ENCODE measurements at places on chromosomes 1 and 21.

- no peak for DNase-seq
These were observed at the start of gene KANK4 for GRCh38 chr1:62318756-62319544. KANK4 (minus strand) TSS chr1:62319434; CDS start chr1:62281564, 37,870 bp downstream.

DNA sequence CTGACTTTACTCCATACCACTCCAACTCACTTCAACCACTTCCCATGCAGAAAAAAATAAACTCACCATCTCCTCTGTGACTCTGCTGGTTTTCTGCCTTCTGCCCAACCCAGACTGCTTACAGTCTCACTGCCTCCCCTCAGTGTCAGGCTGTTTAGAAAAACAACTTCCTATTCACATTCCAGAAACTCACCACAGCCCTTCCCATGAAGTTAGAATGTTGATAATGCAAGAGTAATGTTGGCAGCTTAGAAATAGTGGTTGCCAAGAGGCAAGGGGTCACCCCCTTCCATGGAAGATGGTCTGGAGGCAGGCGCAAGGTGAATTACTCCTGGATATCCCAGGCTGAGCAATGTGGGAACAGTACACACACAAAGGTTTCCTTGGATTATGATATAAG is at the start of gene SELP:
TSS of gene SELP (minus strand) at position 119 of the 400 bp plus-strand sequence. CDS start at position 69, 50 bp downstream.
- no peak for DNase-seq

DNA sequence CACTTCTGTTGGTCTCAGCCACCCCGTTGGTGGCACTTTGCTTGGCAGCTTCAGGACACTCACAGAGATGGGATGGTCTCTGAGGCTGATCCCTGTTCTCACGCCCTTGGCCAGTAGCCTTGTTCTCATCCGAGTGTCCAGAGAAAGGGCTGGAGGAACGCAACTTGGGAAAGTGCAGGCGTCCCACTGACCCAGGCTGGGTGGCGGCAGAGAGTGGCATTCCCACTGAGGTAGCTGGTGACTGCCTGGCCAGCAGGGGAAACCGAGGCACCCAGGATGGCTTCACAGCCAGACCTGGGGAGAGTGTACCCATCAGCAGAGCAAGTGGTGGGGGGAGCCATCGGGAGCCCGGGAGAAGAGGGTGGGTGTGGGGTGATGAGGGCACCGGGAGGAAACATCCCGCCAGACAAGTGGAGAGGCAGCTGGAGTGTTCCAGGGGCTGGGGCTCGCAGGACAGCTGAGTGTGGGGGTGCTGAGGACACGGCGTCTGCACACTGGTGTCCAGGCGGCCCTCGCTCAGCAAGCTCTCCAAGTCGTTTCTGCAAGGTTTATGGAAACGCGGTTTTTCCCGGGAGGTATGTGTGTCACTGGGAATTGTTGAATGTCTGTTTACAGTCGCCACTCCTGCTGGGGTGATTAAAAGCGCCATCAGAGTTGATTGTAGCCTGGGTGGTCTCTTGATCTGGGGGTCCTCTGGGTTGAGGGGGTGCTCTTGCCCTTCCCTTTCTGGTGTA is 97.8 kb downstream of the SIK1 start:
- no peak for DNase-seq

DNA sequence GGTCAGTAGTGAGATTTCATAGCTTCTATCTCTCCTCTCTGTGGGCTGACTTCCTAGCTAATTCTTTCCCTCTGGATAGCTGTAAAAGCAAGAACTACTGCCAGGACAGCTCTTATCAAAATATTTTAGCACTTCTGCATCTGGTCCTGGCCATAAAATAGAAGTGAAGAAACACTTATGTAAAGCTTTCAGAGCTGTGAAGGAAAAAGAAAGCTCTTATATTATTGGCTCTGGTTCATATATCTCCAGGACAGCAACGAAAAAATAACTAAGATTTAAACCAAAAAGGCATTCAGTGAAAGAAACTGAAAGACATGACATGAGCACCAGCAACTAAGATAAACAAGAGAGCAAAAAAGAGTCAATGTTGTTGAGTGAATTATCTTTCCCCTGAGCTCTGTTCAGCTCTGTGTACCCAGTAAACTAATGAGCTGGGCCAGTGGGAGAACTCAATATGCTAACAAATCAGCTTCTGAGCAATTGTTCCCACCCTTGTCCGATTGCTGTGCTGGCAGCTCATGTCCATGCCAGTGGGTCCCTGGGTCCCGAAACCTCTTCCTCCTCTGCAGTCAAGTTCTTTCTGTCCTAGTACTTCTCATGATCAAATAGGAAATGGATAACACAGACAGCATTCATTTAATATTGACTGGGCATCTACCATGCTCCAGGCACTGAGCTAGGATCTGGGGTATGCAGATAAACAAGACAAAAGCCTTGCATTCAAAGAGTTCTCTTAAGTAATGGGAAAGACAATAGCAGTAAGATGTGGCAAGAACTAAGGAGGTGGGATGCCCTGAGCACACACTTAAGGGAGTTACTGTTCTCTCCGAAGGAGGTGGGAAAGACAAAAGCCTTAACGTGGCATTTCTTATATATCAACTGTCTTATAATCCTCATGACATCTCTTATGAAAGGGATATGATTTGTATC is 45.3 kb upstream of the MAN1A2 start:
- DNase-seq = no peak

DNA sequence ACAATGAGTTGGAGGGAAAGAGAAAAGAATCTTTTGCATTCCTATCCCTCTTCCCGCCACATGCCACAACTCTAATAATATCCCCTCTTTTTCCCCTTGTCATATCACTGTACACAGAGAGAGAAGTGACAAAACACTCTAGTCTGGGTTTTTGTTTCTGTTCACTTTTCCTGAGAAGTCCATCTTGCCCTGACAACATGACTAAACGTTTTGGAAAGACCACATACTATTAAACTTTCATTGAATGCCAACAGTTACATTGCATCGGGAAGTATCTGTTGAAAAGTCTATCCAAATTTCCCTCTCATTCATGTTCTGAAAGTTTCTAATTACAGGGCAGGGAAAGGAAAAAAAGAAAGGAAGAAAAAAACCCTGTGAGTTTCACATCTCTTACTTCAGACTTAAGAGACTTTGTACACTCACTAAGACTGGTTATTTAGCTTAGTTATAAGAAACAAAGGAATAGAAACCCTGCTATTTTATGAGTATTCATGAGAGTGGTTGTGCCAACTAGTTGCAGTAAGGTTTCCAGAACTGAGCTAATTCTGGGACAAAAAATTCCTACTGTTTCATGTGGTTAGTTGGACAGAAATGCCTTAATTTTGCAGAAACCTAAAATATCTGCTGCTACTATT is 16.9 kb downstream of the PLA2G4A start:
- no peak for DNase-seq

DNA sequence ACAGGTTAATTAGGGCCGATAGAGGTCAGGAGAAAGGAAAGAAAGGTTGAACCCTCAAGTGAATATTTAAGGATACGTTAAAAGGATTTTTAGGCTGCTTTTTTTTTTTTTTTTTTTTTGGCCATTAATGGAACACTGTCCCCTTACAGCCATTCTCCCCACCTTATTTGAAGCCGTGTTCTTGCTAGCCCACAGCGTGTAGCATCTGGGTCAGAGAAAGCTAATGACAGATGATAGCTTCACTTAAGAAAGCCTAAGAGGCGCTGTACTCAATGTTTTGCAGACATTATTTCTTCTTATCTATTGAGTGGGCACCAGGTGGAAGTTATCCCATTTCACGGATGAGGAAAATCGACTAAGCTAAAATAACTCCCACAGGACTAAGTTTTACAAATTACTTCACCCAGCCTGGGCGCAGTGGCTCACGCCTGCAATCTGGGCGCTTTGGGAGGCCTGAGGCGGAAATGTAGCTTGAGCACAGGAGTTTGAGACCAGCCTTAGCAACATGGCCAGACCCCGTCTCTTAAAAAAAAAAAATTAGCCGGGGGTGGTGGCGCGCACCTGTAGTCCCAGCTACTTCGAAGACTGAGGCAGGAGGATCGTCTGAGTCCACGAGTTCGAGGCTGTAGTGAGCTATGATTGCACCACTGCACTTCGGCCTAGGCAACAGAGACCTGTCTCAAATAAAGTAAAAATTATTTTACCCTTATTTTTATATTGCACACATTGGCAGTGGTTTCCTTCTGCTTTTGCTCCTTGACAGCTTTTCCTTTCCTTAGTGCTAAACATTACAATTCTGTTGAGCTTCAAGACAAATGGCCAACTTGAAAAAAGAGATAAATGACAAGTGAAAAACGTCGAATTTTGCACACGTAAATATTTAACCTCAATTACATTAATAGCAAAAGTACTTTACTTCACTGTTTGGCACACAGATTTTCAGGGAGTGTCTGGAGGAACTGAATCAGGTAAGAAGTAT is 1.1 kb upstream of the PHTF1 start:
- DNase-seq = no peak

GRCh38 chr1:112030157-112030556 is 40.7 kb upstream of the KCND3 start:
- no peak for DNase-seq

DNA sequence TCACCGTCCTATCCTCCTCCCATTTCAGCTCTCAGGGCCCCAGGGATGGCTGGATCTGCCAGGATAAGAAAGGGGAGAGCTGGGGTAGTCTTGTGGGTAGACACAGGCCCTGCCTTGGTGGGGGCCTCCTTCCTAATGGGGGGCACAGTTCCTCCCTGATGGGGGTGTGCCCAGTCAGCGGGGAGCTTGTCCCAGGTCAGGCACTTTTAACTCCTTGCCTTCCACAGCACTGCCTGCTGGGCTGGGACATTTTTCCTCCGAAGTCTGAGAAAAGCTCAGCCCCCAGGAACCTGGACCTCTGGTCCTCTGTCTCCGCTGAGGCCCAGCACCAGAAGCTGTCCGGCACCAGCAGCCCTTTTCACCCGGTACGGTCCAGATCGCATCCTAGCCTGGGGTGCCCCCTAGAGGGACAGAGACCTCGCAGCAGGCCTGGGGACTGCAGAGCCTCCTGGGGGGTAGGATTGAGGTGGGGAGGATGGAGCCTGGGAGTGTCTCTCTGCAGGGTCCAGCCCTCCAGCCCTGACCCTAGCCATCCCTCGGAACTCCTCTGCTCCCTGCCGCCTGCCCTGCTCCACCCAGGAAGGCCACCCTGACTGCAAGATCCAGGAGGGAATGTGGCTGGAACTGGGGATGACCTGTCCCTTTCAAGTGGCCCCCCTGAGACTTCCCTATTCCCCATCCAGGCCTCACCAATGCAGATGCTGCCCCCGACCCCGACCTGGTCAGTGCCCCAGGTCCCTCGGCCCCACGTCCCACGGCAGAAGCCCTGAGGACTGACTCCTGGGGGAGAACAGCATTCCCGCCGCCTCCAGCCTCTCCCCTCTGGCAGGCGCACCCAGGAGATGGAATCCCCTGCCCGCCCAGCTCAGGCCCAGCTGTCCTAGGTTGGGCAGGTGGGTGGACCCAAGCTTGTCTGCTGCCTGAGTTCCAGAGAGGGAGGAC is 12.0 kb downstream of the MIIP start:
- DNase-seq = peak; percentile 53

GRCh38 chr21:32238063-32238462 is 40.8 kb downstream of the MIS18A start:
- no peak for DNase-seq

DNA sequence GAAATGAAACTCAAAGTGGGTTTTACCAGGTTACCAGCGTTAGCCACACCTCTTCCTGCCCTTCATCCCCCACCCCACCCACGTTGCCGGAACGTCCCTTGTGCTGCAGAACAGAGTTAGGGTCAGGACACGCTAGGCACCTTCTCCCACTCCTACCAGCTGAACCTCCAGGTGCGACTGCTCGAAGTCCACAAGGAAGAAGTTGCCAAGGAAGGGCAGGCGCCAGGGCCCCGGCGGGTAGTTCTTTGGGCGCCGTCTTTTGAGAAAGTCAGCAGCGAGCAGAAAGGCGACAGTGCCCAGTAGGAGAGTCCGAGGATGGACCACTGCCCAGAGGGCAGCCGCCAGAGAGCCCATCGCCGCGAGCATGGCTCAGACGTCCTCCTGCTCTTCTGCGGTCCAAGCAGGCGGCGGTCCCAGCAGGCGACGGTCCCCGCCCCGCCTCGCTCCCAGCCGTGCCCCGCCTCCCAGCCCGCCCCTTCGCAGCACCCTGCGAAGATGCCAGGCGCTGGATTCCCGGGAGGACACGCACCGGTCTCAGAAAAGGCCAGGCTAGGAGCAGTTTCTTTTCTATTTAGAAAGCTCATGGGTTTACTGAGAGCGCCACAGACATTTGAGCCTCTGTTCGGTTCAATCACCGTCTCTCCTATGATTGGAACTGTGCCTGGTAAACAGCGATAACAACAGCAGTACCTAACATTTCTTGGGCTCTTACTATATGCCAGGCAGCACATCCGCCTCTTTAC is at the start of gene CYP2J2:
TSS of gene CYP2J2 (minus strand) at position 393 of the 743 bp plus-strand sequence. CDS start at position 366, 27 bp downstream.
- DNase-seq = peak; percentile 35

GRCh38 chr1:58999676-59000075 is 215.8 kb upstream of the JUN start:
- no peak for DNase-seq

- DNase-seq = no peak
These were observed 29.4 kb downstream of the JAK1 start for GRCh38 chr1:64936956-64937355.

- DNase-seq = no peak
These were observed 18.2 kb downstream of the EPHB2 start for GRCh38 chr1:22728751-22729399.
